ENCODE measurements at places on chromosomes 13 and 19.

- DNase-seq, result no peak
Observed at GRCh38 chr13:48630773-48631172, 23.0 kb upstream of the CYSLTR2 start.

DNA sequence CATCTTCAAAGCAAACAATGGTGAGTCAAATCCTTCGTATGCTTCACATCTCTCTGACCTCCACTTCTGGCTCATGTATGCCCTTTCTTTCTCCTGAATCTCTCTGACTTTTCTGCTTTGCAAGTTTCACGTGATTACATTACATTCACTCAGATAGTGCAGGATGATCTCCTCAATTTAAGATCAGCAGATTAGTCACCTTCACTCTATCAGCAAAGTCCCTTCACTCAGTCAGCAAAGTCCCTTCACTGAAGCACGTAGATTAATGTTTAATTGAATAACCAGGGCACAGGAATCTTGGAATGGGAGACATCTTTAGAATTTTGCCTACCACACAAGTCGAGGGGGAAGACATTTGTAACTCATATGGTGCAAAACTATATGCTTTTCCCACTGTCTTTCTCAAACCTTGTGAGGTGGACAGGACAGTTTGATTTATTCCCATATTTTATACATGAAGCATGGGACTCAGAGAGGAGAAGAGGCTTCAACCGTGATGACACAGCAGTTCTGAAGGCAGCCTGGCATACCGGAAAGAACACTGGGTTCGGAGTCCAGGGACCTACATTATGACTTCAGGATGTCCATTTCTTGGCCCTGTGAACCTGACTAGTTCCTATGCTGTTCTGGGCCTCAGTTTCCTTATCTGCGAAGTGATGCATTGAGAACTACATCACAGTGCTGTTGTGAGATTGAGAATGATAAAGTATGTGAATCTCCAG lies 23.3 kb downstream of the SIGLECL1 start:
- DNase-seq, result no peak

GRCh38 chr13:19993024-19993423 lies 34.5 kb downstream of the ZMYM2 start:
- no peak for DNase-seq

DNA sequence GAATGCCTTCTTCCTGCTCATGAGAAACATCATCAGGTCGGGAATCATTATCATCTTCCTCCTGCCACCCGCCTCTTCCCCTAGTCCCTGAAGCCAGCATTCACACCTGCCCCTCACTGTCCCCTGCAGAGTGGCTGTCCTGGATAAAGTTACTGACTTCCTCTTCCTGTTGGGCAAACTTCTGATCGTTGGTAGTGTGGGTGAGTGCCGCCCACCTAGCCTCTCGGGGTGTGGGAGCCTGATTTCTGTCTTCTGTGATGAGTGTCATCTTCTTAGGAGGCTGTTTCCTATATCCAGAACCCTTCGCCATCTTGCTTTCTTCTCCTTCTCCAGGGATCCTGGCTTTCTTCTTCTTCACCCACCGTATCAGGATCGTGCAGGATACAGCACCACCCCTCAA lies 12.5 kb downstream of the SLC44A2 start:
- no peak for DNase-seq

DNA sequence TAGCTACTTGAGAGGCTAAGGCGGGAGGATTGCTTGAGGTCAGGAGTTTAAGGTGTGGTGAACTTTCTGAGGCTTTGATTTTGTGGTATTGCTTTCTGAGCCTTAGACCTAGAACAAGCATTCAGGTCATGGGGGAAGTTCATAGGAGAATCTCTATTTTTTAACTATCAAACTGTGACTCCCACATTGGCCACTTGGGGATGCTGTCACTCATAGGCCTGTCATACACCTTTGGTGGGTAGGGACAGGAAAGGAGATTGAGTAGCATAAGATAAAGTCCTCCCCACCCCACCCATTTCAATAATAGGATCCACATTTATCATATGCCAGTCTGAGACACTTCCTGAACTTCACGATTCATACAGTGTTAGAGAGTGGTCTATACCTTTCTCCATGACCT lies 41.9 kb upstream of the PSG2 start:
- no peak for DNase-seq

- DNase-seq, result no peak
Observed at GRCh38 chr13:51550151-51550550, 34.1 kb upstream of the WDFY2 start.

GRCh38 chr19:13825489-13826441 lies 30.5 kb downstream of the ZSWIM4 start:
- no peak for DNase-seq

DNA sequence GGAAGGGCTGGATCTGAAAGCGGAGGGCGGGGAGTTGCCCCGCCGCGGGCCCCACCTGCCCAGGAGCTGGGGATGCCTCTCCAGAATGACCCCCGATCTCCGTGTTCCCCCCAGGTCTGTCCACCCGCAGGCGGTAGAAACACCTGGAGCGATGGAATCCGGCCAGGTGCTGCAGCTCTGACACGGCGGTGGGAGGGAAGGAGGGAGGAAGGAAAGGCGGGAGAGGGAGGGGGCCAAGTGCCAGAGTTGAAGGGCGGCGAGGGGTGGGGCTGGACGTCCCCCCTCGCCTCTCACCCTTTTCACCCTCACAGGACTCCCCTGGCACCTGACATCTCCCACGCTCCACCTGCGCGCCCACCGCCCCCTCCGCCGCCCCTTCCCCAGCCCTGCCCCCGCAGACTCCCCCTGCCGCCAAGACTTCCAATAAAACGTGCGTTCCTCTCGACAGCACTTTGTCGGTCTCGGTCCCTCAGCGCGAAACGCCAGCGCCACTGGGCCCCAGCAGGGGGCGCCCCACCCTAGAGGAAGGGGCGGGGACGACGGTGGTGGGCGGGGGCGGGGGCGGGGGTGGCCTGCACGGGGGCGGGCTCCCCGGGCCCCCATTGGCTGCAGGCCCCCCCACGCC lies 337 bp upstream of the FXYD7 start:
- DNase-seq, result peak; percentile 32

- DNase-seq, result no peak
Observed at GRCh38 chr13:90447034-90447733, 900.3 kb upstream of the MIR17HG start.
